ENCODE measurements at places on chromosomes 4 and X. TPM values are rescaled to one million over a fixed set of nuclear protein-coding genes. Genes with fewer than 3 reads are reported as not detected.

Gene PNMA5
- not detected for total RNA-seq

Gene SLC16A2
- 17.9 TPM for total RNA-seq

Gene NLGN4X
- 14.3 TPM for total RNA-seq

Gene PITX2
- 8.8 TPM for total RNA-seq

Gene HSD17B13
- 0.12 TPM for total RNA-seq

Gene MAGEA1
- not detected for total RNA-seq

Gene AFF2
- 6.1 TPM for total RNA-seq

Gene RRH
- 0.18 TPM for total RNA-seq

Gene GLRB
- total RNA-seq: 6.9 TPM

Gene TGIF2LX
- not detected for total RNA-seq

Gene GRIA3
- total RNA-seq: 4.4 TPM

Gene ARR3
- not detected for total RNA-seq

Gene EVC2
- total RNA-seq: 12.0 TPM

Gene FREM3
- 0.12 TPM for total RNA-seq

Gene MAGIX
- 9.5 TPM for total RNA-seq
